ENCODE measurements at places on chromosomes 12 and 14.

DNA sequence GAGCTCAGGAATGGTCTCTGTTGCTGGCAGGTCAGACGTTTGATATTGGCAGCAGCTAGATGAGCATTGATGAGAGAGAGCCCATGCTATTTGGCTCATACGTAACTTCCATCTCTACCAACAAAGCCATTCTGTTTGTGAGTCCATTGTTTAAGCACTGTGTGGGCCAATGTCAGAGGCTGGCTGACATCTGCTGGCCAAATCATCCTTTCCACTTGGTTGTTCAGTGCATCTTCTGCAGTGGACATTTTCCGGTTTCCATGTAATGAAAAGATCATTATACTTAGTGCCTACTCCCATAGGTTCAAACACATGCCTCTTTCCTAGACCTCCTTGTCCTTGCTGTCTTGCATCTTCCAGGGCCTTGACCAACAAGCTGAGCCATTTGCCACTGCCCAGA, 59.2 kb downstream of the IFT81 start:
- DNase-seq, result no peak

DNA sequence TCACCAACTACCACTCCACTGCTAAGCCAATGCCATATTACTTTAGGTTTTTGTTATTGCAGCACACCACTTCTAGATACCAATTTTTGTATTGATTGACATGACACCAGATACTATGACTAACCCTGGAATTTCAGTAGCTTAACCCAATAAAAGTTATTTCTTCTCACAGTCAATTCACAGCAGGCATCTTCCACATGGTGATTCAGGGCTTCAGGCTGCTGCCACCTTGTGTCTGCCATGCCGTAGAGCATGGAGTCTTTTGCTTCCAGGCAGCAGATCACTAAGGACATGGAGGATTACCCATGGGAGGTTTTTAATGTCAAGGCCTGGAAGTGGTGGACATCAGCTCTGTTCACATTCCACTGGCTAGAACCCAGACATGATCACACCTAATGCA, 56.4 kb upstream of the LTA4H start:
- DNase-seq, result no peak

DNA sequence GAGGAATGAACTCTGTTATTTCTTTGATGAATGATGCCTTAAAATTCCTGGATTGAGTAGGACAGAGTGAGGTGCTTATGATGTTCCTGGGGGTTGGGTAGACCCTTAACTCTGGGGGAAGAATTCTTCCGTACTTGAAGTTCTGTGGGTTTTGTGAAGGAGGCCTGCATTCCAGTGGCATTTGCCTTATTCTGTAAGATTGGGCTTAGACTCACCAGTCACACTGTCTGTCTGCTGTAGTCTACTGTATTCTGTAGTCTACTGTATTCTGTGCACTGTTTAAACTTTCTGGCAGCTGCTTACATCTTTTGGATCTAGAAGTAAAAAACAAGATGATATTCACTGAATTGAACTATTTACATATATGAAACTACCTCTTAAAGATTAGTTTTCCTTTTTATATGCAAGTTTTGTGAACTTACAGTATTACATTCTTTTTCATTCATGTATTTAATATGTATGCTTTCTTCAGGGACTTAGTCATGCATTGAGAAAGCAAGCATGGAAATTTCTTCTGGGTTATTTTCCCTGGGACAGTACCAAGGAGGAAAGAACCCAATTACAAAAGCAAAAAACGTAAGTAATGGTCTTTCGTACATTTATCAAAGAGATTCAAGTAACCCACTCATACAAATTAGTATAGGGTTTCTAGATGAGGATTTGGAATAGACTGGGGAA, 42.3 kb upstream of the TPH2 start:
- no peak for DNase-seq

- DNase-seq, result peak; percentile 100
Observed at GRCh38 chr12:123670882-123671728, at the start of gene TCTN2. Gene TCTN2 (plus strand): TSS chr12:123671113. CDS start chr12:123671241, 128 bp downstream.

- DNase-seq, result no peak
Observed at GRCh38 chr12:91387461-91388134, 205.0 kb upstream of the DCN start.

Data from K562 (cell line).